ENCODE measurements at places on chromosomes 6 and 20.
A peak's percentile ranks its signal among the peaks of the same experiment; 100 is the strongest.

DNA sequence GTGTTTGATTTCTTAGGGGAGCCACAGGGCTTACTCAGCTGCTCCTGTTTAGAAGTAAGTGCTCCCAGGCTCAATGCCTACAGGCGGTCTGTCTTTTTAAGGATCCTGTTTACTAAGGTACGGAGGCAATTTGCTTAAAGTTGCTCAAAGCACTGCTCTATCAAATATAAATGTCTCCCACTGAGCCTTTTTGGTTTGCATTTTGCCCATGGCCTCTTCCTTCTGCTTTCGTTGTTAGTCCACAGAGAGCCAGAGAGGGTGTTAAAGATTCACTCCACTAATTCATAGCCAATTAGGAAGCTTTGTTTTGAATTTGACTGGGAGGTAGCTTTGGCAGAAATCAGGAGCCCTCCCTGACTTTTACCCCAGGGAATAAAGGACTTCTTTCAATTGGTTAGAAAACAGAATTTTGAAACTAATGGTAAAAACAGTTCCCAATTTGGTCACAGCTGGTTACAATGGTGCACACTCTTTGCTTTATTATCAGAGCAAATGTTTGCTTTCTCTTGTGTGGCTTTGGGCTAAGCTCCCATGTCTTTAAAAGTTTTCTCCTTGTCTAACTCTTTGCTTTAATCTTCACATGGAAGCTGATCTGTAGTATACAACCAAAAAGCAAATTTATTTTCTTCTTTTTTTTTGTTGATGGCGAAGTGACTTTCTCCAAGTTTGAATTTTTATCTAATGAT is 126.2 kb downstream of the IMPG1 start:
- no peak for DNase-seq

DNA sequence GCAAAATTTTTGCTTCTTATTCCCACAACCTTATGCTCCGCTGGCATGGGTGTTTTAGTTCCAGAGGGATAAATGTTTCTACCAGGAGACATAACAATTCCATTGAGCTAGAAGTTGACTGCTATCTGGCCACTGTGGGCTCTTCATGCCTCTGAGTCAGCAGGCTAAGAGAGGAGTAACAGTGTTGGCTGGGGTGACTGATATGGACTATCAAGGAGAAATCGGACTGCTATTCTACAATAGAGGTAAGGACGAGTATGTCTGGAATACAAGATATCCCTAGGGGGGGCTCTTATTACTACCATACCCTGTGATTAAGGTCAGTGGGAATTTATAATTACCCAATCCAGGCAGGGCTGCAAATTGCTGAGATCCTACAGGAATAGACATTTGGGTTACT is 26.9 kb downstream of the FBXO30 start:
- DNase-seq = no peak

DNA sequence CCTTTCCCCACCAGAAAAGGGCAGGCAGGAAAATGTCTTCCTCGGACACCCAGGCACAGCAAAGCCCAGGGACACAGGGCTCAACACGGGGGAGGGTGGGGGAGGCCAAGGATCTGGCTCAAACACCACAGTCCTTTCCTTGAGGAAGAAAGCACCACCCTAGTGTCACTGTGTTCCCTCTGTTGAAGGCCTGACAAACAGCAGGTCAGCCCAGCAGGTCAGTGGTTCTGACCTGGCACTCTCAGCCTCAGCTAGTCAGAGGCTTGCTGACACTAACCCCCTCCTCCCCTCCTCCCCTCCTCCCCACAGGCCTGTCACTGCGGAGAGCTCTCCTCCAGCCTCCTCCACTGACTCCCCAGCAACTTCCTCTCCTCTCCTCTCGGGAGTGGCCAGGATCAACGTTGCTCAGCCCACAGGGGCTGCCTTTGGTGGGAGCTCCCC is 239.6 kb downstream of the LRFN2 start:
- DNase-seq = no peak

DNA sequence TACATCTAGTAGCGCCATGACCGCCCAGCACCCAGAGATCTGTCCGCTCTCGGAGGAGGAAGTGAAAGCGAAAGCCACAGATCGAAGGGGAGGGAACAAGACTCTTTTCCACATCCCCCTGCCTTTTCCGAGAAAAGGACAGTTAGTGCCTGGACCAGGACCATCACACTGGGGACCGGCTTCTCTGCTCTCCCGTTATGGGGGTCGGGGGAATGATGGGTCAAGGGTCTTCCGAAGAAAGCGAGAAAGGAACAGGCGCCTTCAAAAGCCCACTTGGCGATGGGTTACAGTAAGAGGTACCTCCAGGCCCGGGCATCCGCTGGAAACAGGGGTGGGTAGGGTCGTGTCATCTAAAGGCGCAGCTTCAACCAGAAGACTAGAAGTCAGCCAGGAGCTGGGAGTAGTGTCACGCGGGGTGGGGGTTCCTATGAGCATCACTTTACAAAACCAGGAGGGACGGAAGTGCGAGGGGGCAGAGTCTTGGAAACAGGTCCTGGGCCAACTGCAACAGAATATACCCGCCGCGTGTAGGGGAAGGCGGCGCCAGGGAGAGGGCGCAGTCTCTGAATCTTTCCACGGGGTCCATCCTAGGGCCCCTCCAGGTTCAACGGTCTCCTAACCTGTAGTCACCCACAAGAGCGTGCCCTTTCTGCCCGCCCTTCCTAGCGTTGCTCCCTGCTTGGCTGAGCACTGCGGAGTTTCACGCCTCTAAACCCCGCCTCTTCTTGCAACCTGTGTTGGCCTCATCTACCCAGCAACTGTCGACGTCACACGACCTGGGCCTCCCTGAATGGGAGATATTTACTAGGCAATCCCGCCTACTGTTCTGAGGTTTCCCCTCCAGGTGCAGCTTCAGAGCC is at the start of gene PSMB8:
Gene PSMB8 (minus strand): TSS at position 69 of the 860 bp plus-strand sequence. CDS start 51 bp downstream, at position 18.
- DNase-seq = peak; percentile 98

- no peak for DNase-seq
Measured at GRCh38 chr6:46222286-46222685, 51.5 kb upstream of the ENPP5 start.

GRCh38 chr6:134577998-134578397 is 260.1 kb upstream of the SGK1 start:
- DNase-seq = no peak

GRCh38 chr20:56200456-56200855 is 48.1 kb upstream of the MC3R start:
- DNase-seq = peak; percentile 6

- no peak for DNase-seq
Measured at GRCh38 chr6:43921039-43921438, 151.0 kb downstream of the VEGFA start.

- peak; percentile 39 for DNase-seq
Measured at GRCh38 chr6:149284904-149285303, 32.6 kb upstream of the TAB2 start.

- peak; percentile 81 for DNase-seq
Measured at GRCh38 chr20:4130404-4131189, 115.2 kb upstream of the RNF24 start.

DNA sequence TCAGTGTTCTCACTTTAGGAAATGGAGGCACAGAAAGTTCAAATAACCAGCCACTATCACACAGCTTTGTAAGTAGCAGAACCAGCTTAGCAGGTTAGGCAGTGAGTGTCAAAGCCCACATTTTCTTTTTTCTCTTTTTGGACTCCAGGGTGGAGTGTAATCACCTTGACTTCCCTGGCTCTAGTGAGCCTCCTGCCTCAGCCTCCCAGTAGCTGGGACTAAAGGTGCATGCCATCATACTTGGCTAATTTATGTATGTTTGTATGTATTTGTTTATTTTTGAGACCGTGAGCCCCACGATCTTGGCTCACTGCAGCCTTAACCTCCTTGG is 7.8 kb upstream of the NCOA3 start:
- no peak for DNase-seq

DNA sequence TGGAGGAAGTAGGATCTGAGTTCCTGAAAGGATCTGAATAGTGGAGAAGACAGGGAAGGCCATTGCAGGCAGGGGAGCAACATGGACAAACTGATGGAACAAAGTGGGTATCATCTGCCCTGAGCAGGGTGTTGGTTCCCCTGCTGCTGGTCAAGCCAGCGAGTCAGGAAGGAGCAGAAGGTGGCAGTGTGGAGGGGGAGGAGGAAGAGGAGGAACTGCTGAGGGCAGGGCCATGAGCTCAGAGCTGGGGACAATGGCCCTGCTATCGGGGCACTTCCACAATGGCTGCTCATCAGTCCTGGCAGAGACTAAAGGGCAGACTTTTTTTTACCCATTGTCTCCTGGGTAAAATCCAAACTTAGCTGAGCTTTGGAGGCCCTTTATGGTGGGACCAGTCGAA is 13.6 kb downstream of the CNBD2 start:
- DNase-seq = no peak

DNA sequence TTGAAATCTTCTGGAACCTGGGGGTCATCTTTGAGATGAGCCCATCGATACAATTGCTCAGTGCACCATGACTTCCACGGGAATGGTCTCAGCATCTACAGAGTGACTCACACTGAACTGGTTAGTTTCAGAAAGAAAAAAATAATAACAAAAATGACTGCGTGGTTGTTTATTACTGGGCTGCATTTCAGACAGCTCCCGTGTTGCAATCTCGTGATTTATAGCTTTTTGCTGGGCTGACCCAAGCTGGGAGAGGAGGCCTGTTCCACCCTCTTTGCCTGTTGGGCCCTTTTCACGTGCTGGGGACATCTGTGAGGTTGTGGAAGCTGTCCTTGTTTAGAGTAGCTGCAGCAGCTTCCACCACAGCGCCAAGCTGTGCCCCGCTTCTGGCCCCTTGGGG is 225.5 kb downstream of the BMP7 start:
- no peak for DNase-seq

DNA sequence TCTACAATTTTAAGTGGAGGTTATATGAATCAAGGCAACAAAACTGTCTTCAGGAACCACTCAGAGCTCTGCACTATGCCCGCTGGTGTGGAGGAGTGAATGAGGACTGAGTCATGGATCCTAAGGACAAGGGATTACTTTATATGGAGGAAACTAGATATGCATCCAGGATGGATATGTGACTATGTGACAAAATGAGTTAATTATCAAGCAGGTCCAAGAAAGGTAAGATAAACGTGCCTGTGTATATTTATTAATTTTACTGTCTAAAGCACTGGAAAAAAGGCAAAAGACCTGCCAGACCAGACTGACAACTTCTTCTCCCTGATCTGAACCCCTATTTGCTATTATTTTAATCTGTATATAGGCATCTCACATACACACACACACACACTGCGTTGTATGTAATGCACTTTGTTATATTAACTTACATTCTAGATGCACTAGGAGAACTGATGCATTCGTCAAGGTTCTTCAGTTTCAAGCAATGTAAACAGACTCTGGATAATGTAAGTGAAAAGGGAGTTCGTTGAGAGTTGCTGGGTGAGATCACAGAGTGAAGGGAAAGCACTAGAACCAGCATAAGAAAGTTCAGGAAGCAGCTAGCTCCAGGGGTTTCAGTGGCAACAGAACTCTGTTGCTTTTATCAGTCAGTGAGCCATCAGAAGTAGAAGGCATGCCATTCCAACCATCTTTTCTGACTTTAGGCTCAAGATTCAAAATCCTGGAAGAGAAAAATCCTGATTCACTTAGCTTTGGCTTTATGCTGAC is 26.4 kb upstream of the ADGRG6 start:
- DNase-seq = no peak

GRCh38 chr20:19730706-19731105 is 27.4 kb upstream of the RIN2 start:
- DNase-seq = no peak

DNA sequence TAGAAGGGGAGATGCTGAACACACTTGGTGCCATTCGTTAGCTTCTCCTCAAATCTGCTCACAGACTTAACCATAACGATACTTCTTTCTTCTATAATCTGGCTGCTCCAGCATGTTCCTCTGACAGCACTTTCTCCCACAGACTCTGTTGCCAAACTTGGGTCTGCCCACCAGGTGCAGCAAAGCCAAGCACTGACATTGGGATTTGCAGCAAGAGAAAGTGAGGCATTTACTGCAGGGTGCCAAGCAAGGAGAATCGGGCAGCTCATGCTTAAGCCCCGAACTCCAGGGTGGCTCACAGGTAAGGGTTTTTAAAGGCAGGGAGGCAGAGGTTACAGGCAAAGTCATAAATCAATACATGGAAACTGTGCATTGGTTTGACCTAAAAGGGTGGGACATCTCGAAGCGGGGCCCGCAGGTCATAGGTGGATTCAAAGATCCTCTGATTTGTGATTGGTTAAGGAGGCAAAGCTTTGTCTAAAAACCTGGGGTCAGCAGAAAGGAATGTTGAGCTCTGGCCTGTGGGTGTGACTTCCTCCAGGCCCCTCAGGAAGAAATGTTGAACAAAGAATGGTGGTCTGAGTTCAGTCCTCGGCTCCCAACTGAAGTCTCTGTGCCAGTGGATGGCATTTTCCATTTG is 25.1 kb upstream of the PNPLA1 start:
- DNase-seq = no peak

GRCh38 chr6:32568561-32568960 is 21.1 kb downstream of the HLA-DRB1 start:
- DNase-seq = no peak

DNA sequence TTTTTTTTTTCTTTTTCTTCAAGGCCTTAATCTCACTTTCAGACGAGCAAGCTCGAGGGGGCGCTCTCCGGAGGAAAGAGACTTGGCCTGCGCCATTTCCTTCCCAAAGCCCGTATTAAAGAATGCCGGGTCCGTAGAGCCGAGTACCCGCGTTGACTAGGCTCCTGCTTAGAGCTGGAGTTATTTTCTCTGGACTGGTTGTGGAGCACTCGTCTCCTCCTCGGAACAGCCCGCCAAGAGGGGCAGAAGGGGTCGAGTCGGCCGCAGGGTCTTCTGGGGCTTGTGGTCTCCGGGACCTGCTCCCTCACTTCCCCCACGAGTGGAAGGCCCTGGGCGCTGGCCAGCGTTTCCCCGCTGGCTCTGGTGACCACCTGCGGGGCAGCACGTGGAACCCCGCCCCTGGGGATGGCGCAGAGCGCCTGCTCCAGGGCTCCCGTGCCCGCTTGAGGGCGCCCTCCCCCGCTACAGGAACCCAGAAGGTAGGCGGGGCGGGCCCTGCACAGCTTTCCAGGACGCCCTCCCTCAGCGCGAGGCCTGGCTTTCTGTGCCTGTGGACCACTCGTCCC is 2.7 kb upstream of the MEI4 start:
- DNase-seq = peak; percentile 3

DNA sequence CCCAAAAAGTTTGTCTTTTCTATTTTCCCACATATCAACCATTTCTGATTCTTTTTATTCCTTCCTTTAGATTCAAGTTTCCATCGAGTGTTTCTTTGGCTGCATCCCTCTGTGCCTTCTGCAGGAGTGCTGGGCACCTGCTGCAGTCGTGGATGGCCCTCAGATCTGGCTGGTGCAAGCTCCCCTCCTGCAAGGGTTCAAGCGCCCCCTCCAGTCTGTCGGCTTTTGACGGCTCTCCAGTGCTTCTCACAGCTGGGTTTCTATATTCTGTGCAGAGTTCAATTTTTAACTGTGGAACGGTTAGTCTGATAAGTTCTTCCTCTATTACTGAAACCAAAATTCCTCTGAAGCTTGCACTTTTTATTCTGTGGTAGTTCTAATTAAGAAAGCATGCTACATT is 132.1 kb downstream of the HUS1B start:
- DNase-seq = peak; percentile 52

- DNase-seq = peak; percentile 66
Measured at GRCh38 chr6:121321282-121321681, 13.0 kb downstream of the TBC1D32 start.

Measured in activated CD4-positive, alpha-beta T cell treated with anti-CD3 and anti-CD28 coated beads, Interleukin-2, Interleukin-4, amounts not matched to agents 100 ng/mL and 50 ng/mL, durations not matched to agents 16 hours and 8 hours (primary cell).